Lung (tissue), 17 donors: ENCODE measurements at places on chromosomes 4 and X.

GRCh38 chr4:7189475-7190277 lies 2.7 kb upstream of the SORCS2 start:
- peak; percentile 13 for DNase-seq

- no peak for DNase-seq
These were observed 23.0 kb upstream of the PDS5A start for GRCh38 chr4:40000711-40001110.

DNA sequence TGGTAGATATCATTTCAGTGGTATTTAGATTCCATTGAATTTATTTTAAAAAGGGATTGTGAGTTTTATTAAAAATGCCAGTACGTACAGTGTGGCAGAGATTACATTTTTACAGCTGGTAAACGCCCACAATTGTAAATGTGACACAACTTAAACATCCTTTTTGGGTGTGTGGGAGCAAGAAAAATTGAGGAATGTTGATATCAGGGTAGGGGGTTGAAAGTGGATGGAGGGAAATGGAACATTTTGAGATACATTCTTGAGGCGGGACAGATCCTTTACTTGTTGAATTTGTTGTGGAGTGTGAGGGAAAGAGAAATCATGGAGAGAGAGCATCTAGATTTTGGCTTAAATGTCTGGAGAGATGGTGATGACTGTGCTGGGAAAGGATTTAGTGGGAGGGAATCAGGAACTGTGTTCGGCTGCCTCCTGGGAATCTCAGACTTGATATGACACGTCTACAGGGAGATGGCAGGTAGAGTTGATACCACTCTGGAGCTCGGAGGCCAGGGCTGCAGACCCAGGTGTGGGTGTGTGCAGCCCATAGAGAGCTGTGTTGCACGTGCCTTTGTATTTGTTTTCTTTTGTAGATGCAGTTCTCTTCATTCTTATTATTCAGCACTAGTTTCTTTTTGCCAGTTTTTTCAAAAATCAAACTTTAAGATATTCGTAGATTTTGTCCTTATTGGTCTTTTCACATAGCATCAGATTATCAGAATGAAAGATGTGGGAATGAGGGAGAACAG lies 10.8 kb downstream of the TMEM131L start:
- no peak for DNase-seq

DNA sequence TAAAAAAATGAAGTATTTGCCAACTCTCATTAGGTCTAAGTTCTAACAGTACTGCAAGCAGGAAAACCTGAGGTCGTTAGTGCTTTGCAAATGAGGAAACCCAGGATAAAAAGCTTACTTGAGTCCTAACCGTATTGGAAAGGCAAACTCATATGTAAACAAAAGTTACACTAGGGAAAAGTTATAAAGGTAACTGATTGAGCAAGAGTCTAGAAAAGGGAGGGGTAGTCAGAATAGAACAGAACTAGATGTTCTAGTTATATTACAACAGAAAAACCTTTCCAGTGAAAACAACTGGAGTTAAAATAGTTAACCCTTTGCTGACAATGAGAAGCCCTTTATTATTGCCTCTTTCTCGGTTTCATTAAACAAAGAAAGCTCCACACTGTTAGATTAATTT lies 66.4 kb upstream of the MAOA start:
- peak; percentile 57 for DNase-seq

DNA sequence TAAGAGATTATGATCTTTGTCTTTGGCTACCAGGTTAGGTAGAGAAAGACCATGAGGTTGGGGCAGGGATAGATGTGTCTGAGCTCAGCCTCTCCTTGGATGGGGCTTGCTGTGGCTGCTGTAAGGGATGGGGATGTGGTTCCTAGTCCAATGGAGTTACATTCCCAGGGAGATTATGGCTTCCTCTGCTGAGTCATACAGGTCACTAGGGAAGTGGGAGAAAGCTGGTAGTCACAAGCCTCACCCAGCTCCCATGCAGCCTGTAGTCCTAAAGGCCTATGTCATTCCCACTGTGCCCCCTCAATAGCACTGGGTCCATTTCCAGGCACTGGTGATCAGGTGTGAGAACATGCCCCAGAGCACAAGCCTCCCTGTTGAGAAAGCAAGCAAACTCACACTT lies 70.6 kb upstream of the CENPE start:
- DNase-seq, result no peak

DNA sequence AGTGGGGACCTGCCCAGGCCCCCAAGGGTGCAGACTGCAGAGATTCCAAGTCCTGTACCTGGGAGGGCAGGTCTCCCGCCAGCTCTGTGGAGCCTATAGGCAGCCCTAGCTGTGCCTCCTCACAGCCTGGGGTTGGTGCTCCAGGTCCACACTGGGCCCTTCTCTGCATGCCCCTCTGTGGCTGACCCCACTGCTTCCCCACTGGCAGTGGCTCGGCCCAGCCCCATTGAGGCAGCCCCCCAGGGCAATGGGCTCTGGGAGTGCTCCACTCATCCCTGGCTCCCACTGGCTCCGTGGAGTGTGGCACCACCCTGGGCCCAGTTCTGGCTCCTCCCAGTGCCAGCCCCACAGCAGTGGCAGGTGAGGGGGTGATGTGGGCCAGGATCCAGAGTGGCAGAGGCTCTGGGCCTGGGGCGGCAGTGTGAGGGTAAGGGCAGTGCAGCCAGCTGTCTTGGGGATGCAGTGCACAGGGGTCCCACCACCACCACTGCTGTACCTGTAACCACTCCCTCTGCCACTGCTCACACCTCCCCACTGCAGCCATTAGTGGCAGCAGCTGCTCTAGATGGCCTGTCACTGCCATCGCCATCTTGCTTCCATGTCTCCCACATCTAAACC lies 312.2 kb downstream of the GPM6A start:
- no peak for DNase-seq
